ENCODE measurements at places on chromosomes 3 and 15.

GRCh38 chr3:10263646-10264363 is 15.5 kb downstream of the TATDN2 start:
- DNase-seq = peak; percentile 76

GRCh38 chr3:117305681-117306080 is 596.1 kb downstream of the TUSC7 start:
- no peak for DNase-seq

GRCh38 chr3:148641722-148642121 is 56.0 kb upstream of the AGTR1 start:
- DNase-seq = no peak

DNA sequence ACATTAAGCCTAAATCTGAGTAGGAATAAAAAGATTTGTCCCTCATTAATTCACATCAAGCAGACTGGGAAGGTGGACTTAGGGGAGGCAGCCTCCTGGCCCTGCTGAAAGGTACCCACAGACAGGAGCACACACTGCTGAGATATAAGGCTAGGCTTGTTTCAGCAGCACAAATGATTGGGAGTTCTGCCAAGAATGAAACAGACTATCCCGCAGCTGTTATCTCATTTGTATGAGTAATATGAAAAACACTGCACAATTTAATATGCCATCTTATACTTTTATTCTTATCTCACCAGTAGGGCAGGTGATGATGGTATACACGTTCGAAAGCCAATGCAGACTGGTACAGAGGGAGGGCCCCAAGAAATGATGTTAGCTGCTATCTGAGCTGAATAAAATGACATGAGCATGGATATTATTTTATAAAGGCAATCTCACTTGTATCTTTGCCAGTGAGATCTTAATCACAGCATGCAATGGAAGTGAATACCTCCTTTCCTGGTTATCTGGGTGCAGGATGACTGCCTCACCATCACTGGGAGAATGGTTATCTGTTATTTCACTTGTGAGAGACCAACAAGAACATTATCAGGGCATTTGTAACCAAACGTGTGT is 258.7 kb upstream of the PPP2R3A start:
- no peak for DNase-seq
